Amygdala (tissue), 56 donors: ENCODE measurements at places on chromosomes 16 and 17.

DNA sequence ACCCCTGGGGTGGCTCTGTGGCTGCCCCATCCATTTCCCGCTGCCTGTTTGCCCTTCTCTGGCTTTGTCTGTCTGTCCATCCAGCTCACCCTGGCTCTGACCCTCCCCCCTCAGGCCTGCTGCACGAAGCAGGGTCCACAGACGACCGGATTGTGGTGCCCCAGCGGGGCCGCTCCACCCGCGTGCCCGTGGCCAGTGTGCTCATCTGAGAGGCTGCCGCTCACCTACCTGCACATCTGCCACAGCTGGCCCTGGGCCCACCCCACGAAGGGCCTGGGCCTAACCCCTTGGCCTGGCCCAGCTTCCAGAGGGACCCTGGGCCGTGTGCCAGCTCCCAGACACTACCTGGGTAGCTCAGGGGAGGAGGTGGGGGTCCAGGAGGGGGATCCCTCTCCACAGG, 761 bp upstream of the LAT start:
- no peak for DNase-seq

DNA sequence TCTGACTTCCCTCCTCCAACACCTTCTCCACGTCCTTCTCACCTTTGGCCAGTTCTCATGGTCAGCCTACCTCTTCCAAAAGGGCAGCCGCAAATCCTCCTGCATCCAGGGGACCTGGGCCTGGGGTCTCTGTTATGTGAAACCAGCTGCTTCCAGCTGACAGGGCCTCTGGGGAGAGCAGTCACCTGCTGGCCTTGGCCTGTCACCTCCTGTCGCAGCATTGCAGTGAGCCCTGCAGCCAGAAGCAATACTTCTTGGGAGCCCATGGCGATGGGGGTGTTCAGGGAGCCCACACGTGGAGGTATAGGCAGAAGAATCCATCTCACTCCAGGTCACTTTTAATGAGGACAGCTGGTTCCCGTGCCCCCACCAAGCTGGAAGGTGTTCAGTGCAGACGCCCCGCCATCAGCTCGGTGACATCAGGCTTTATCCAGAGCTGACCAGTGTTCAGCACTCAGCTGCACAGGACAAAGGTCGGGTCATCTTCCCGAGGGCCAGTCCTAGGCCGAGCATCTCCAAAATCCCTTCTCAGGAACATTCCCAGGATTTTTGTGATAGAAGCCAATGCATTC, 1.7 kb upstream of the SLC47A2 start:
- DNase-seq = no peak

GRCh38 chr17:78365561-78366108, 5.8 kb upstream of the SOCS3 start:
- DNase-seq = no peak

DNA sequence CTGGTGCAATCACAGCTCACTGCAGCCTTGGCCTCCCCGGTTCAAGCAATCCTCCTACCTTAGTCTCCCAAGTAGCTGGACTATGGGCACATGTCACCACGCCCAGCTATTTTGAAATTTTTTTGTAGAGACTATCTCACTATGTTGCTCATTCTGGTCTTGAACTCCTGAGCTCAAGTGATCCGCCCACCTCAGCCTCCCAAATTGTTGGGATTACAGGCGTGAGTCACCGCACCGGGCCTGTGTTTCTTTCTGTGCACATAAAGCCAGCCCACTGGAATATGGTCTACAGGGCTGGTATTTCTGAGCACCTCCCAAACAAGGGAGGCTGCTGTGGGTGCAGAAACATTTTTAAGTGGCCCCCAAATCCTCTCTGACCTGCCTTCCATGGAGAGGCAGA, 8.4 kb downstream of the TMEM95 start:
- DNase-seq = no peak

DNA sequence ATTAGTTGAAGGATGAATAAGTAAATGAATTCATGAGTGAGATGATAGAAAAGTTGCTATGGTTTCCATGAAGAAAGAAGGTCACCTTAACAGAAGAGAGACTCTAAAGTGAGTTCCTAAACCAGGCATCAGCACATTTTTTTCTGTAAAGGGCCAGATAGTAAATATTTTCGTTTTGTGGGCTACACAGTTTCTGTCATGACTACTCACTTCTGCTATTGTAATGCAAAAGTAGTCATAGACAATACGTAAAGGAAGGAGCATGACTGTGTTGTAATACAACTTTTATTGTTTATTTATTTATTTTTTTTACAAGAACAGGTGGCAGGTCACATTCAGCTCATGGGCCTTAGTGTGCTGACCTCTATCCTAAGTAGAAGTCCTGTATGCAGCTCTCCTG, 426.1 kb upstream of the DYNLRB2 start:
- DNase-seq = no peak
